HFFc6 (cell line): ENCODE measurements at places on chromosomes 2 and 18.

DNA sequence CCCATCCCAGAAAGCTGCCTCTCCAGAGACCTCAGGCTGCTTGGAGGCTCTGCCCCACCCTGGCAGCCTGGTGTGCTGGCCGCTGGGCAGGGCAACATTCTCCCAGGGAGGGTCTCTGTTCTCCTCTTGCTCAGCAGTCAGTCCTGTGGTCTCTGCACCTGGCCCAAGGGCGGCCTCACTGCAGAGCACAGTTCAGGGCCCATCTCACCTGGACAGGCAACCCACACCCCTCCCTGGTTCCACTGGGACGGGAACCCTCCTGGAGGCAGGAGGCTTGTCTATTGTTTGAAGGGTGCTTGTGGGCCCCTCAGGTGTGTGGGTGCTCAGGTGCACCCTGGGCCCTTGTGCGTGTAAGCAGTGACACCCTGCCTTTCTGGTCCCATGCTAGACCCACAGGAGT is 67.2 kb upstream of the OTOS start:
- DNase-seq, result no peak

GRCh38 chr2:129192841-129193253 is 786.6 kb upstream of the RAB6C start:
- no peak for DNase-seq

DNA sequence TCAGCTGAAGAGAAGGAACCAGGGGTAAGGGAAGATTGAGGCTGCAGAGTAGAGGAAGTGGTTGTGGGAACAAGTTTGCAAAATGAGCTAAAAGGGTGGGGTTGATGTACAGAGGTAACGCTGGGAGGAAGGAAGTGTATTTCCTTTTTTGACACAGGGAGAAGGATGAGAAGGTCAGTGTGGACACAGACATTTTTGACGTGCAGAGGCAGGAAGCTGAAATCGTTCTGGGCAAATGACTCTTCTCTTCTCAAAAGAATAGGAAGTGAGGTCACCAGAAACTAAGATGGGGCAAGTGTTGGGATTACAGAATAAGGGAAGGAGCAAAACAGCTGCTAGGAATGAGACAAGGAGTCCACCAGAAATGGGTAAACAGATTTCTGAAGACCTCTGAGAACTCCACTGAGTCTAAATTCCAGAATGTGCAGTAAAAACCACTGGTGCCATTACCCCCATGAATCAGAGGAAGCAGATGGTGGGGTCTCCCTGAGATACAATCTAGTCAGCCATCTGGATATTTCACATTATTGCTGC is 20.0 kb upstream of the RNF149 start:
- DNase-seq, result peak; percentile 36

GRCh38 chr2:222305516-222306392 is 7.0 kb upstream of the PAX3 start:
- DNase-seq, result no peak

DNA sequence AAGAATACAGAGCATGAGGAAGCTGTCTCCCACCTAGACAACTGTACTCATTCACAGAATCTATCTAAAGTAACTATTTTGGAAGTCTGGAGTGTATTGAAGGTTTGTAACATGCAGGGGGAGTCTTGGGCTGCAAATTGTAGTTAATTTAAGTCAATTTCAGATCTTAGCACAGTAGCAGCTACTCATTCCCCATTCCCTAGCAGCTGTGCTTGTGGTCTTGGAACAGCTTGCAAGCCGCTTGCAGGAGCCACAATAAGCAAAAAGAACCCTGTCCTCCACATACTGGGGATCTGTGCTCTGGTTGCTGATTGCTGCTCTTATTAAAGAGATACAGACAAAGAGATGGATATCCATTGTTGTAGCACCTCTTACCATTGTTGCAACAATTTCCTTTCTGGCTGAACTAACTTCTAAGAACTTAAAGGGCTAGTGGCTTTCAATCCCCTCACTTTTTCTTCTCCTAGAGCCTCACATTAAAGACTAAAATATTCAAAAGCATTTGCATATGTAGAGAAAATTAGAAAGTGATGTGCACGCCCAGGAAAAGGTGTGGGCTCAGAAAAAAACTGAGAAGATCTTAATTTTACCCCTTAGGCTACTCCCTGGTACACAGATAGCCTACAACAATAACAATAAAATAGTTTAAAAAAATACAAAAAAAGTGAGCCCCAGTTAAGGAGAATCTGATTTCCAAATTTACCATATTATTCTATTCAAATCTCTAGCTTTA is 1775.1 kb upstream of the PIK3C3 start:
- no peak for DNase-seq

GRCh38 chr2:49309461-49309860 is 155.1 kb upstream of the FSHR start:
- no peak for DNase-seq

DNA sequence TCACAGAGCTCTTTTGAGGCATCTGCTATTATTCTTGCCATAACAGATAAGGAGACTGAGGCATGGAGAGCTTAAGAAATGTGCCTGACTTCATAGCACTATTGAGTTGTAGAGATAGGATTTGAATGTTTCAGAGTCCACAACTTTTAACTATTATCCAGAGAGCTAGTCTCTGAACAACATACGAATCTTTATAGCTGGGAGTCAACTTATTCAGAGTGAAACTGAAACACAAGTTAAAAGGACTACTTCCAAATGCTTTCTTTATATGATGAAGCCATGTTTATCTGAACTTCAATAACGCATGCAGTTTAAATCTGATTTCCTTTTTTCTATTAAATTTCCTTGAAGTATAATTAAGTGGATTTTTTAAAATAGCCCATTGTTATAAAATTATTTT is 268.8 kb downstream of the IKZF2 start:
- no peak for DNase-seq

- DNase-seq, result no peak
These were observed 56.7 kb downstream of the ADI1 start for GRCh38 chr2:3462493-3463104.

- DNase-seq, result no peak
These were observed 1.8 kb upstream of the ABCA12 start for GRCh38 chr2:215140166-215140707.

DNA sequence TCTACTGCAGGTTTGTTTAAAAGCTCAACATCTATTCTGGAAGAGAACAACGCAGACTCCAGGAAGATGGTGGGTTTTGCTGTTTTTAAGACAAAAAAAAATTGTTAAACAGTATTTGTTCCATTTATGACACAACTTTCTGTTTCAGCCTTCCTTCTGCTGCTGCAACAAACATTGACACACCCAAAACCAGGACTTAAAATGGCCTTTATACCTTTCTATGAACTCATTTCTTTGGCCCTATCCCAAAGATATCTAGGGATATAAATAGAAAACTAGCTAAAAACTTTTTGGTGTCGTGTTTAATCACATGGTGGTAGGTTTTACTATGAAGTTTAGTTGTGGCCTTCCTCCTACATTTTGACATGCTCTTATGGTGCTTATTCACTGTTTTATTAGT is 964 bp upstream of the GALNT3 start:
- DNase-seq, result no peak

- DNase-seq, result no peak
These were observed 94.5 kb downstream of the MTCL1 start for GRCh38 chr18:8799596-8800441.

- DNase-seq, result peak; percentile 65
These were observed 24.8 kb upstream of the ZFP36L2 start for GRCh38 chr2:43251171-43251731.

DNA sequence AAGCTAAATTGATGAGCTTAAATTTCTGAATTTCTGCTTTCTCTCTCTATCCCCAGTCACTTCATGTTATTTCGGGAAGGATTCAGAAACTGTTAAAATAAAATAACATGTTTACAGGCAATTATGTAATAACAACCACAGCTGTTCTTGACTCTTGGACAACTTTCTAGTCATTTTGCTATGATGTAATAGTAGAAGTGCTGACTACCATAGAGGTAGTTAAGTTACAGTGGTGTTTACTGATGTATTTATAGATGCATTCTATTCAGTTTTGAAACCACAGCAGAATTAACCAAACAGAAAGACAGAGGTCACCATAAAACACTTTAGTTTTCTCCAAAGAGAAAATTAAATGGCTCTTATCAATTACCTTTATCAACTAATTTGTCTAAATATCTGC is 1292.0 kb upstream of the CHAC2 start:
- DNase-seq, result no peak

DNA sequence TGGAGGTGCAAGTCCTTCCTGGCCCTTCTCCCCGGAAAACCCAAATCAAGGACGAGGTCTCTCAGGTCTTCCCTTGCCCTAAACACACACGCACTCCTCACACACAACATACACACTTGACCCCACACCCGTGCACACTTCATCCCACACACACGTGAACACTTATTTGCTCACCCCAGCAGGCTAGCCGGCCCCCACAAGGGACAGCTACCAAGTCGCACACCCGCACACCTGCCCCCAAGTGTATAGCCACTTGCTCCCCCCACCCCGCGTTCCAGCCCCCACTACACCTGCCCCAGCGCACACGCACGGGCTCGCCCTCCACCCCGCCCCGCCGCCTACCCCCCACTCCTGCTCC is 359 bp downstream of the TGFBRAP1 start:
- DNase-seq, result no peak

- no peak for DNase-seq
These were observed 6.3 kb downstream of the NRP2 start for GRCh38 chr2:205688417-205689200.

DNA sequence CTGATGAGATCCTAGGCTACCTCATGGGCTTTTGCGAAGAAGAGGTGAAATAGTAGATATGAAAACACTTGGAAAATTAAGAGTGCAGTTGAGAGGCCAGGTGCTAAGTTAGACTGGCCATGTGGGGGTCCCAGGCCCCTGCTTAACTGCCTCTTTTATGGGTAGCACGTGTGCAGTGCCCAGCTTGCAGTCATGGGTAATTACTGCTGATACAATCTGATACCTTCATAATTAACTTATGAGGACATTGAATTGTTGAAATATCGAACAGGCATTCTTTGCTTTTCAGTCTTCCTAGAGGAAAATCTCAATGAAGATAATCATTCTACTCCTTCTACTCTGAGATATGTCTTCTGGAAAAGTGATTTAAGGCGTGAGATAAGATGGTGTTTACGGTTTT is 11.6 kb downstream of the TRAF3IP1 start:
- no peak for DNase-seq

- peak; percentile 17 for DNase-seq
These were observed 39.8 kb downstream of the RBM45 start for GRCh38 chr2:178152033-178152432.

DNA sequence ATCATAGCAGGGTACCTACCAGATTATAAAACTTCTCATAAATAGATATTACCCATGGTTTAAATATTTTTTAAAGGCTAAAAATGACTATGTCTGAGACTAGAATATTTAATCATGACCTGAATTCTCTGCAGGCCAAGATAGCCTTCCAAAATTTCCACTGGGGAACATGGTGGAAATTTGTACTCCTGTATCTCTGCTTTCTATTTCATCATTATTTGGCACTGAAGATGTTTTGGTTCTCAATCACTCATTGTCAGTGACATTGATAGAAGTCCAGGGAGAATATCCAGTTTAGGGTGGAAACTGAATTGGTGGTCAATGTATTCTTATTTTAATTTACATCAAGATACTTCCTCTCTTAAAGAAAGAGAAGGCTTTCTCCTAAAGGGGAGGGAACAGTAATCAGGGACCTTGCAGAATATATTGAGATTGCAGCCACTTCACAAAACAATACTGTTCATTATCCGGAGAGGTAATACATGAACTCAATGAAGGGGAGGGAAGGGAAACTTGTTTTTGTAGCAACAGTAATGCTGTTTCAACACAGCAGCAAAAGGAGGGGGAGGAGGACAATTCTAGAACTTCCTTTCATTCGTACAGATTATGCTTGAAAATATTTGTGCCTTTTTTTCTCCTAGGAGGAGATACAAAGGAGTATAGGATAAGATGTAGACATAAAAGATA is 34.1 kb downstream of the EEF1B2 start:
- DNase-seq, result no peak

GRCh38 chr2:70214953-70215549 is 24.2 kb upstream of the C2orf42 start:
- DNase-seq, result peak; percentile 92

DNA sequence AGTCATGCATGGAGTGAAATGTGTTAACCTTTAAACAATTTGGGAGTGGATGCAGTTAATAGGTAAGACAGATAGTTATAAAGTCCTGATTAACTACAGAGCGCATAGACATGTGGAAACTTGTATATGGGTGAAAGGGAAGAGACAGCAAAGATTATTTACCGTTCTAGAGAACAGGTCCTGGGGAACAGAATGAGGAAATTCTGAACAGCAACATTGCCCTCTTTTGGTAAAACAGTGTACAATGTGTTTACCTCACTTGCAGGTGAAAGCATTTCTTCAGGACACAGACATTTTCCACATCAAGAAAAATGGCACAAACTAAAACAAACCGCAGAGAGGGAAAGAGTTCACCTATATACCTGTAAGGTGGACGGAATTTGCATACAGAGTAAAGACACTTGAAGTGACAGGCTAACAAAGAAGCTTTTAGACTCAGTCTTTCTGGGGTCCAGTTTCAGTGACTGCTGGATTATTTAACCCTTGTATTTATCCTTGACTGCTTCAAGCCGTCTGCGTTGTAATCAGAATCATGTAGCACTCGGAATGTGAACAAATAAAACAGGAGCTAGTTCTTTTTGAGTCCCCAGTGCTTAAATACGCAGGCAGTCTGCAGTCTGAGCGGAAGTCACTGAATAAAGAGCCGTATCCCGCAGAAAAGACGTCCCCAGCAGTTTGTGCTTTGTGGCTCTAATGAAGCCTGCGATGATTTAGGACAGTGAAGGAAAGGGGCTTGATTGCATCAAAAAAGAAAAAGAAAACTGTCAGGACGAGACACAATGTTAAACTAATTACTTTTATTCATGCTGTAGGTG is 364.8 kb upstream of the GALNT5 start:
- DNase-seq, result peak; percentile 24

DNA sequence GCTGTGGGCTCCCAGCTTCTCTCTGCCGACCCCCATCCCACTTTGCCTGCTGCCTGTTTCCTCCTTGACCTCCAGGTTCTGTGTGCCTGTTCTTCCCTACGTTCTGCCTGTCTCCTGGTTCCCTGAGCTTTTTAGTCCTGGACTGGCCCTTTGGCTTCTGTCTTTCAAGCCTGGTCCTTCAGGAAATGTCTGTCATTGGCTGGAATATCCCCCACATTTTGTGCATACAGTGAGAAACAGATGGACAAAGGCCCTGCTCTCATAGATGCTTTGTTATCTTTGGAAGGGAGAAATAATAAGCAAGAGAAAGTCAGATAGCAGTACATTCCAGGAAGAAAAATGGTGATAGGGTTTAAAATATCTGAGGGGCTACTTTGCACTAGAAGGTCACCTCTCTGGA is 5.7 kb downstream of the MGAT5 start:
- no peak for DNase-seq

GRCh38 chr2:150630587-150631235 is 143.2 kb upstream of the RND3 start:
- DNase-seq, result peak; percentile 40

DNA sequence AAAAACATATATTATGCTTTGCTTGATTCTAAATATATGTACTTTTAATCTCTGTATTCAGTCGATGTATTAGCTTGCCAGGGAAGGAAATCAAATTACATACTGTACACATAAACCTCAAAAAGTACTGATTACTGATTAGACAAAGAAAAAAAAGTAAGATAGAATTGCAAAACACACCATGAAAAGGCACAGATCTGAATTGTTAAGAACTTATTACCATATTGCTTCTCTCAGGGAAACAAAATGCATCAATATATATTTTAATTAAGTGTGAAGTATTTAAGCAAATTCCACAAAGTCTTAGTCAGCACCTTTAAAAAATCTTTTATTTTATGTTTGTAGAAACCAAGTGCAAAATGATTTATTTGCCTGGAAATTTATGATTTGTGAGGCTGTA is 309.3 kb downstream of the RNF144A start:
- DNase-seq, result no peak
